ENCODE measurements at places on chromosomes 11 and 22. TPM values are rescaled to one million over a fixed set of nuclear protein-coding genes. Genes with fewer than 3 reads are reported as not detected.
A peak's percentile ranks its signal among the peaks of the same experiment; 100 is the strongest.

GRCh38 chr22:50503475-50504145 lies 3.9 kb downstream of the LMF2 start:
- no peaks in the 10 kb centered on the region for H3K27me3 ChIP-seq
- no peaks in the 10 kb centered on the region for H3K36me3 ChIP-seq
- no peak for DNase-seq
- no peak overlapping the region for H3K4me3 ChIP-seq

DNA sequence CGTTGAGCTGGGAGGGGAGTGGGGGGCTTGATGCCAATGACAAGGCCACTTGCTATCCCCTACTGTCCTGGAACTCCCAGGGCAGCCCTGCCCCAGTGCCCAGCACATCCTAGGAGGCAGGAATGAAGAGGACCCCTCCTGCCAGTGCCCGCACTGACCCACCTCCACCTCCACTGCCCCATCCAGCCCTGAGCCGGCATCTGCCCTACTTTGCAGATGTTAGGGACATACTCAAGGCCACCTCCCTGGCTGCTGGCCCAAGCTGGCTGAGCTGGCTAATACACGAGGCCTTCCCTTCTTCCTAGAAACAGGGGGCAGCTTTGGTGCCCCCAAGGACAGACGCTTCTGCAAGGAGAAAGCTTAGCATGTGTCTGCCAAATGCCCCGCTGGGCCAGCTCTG lies 10.8 kb downstream of the DHCR7 start:
- H3K4me1 ChIP-seq, result no peaks in the 10 kb centered on the region
- H3K4me3 ChIP-seq, result no peak overlapping the region
- no peaks in the 10 kb centered on the region for H3K36me3 ChIP-seq
- DNase-seq, result no peak

Gene INS
- not detected for total RNA-seq

Gene FAT3
- 2.6 TPM for total RNA-seq

Gene FGF4
- not detected for total RNA-seq

DNA sequence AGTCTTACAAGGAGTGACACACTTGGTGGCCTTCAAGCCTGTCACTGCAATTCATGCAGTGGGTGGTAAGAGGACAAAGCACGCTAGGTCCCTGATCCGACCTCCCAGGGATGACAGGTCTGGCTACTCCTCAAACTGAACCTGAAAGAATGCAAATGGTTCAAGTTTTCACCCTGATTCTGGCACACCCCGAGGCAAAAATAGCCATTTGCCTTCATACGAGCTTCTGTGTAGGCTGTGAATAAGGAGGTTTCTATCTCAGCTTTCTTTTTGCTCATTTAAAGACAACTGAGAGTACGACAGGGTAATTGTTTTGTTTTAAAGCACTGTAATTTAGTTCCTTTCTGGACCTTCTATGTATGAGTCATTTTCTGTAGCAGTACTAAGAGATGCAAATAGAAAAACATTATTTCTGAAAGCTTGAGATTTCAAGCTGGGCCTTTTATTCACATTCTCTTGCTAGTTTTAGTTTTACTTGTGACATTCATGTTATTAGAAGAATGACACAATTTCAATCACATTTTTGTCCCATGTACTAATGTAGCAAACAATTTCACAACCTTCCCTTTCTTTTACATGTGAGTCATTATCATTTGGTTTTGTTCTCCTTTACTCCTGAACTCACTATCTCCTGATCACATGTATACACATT lies 56.6 kb upstream of the FDX1 start:
- H3K36me3 ChIP-seq, result no peaks in the 10 kb centered on the region
- no peaks in the 10 kb centered on the region for H3K4me1 ChIP-seq
- peak overlapping the region; percentile 31 for H3K27ac ChIP-seq

GRCh38 chr11:125871391-125872137 lies 15.9 kb upstream of the HYLS1 start:
- no peak overlapping the region for H3K4me3 ChIP-seq
- no peak overlapping the region for H3K27ac ChIP-seq
- H3K4me1 ChIP-seq, result no peaks in the 10 kb centered on the region
- DNase-seq, result no peak
- no peaks in the 10 kb centered on the region for H3K36me3 ChIP-seq

Gene OR51E2
- total RNA-seq, result 0.29 TPM
